ENCODE measurements at places on chromosomes 11 and 22.

GRCh38 chr22:48765595-48765994 is 1062.1 kb downstream of the BRD1 start:
- DNase-seq, result no peak
- no peak overlapping the region for H3K27ac ChIP-seq
- H3K4me1 ChIP-seq, result no peaks in the 10 kb centered on the region
- peaks cover under 1% of the 10 kb centered on the region for H3K27me3 ChIP-seq

DNA sequence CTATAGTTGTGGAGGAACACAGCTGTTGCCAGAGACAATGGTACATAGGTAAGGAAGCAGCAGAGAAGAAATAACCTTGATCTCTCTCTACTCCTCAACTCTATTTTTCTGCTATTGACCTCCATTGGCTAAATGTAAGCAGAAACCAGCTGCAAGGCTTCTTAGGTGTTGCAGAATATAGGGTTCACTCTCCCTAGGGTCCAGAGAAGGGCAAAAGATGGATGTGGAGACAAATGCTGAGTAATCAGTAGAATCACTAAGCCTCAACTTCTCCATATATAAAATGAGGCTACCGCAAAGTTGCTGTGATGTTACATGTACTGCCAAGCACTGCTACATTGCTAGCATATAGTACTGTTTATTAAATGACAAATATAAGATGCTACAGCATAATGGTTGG is 120.6 kb downstream of the PDE3B start:
- no peak overlapping the region for H3K4me3 ChIP-seq
- no peak for DNase-seq
- H3K4me1 ChIP-seq, result peaks cover 16% of the 10 kb centered on the region
- no peak overlapping the region for H3K27ac ChIP-seq

DNA sequence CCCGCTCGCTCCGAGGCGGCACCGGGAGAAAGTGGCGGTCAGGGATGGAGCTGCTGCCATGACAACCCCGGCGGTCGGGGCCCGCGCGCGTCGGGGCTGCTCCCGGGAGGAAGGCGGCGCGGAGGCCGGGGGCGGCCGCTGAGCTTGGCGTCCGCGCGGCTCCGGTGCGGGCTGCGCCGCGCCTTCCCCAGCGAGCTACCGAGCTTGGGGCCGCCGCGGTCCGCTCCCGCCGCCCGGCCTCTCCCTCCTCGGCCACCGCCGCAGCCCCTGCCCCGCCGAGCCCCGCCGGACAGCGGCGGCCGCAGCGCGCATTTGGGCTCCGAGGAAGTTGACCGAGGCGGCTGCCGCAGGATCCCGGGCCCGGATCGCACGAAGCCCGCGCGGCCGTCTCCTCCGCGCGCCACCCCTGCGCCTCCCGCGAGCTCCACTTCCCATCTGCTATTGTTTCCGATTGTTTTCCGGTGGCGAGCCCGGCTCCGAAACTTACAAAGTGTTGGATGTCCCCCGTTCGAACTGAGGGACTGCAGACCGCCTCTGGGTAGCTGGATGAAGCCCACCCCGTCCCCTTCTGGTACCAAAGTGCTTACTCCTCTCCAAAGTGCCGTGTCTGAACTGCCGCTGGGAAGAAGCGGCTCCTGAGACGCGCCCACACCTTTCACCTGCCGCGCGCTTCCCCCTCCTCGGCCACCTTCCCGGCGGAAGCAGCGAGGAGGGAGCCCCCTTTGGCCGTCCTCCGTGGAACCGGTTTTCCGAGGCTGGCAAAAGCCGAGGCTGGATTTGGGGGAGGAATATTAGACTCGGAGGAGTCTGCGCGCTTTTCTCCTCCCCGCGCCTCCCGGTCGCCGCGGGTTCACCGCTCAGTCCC is 540.3 kb downstream of the NTM start:
- no peak overlapping the region for H3K27ac ChIP-seq
- no peak overlapping the region for H3K4me3 ChIP-seq
- H3K36me3 ChIP-seq, result no peaks in the 10 kb centered on the region
- no peak for DNase-seq

DNA sequence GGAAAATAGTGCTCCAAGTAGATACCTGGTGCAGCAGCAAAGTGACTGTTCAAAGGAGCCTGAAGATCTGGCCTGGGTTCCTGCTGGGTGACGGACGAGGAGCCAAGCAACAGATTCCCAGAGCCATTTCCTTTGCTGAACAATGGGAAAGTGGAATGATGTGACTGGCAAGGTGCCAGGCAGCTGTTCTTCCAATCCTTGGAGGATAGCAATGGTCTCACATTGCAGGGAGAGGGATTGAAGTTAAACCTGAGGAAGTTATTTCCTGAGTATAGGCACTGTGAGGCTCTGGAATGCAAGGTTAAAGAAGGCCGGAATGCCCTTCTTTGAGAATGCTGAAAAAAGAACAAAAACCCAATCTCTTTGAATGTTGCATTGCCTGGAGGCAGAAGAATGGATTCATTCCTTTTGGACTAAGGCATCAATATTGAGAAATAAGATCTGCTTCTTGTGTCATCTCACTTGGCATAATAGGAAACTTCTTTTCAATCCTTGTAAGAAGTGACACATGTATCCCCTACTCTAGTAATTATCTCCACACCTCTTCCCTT is 223.8 kb downstream of the BLID start:
- H3K4me1 ChIP-seq, result no peaks in the 10 kb centered on the region
- no peaks in the 10 kb centered on the region for H3K27me3 ChIP-seq
- H3K27ac ChIP-seq, result no peak overlapping the region
- no peak for DNase-seq

- DNase-seq, result no peak
- no peaks in the 10 kb centered on the region for H3K27me3 ChIP-seq
- H3K4me1 ChIP-seq, result peaks cover 44% of the 10 kb centered on the region
- peak overlapping the region; percentile 65 for H3K27ac ChIP-seq
- H3K36me3 ChIP-seq, result peaks cover 7% of the 10 kb centered on the region
Observed at GRCh38 chr22:20083157-20083890, 3.3 kb downstream of the DGCR8 start.

- no peaks in the 10 kb centered on the region for H3K4me1 ChIP-seq
- H3K27me3 ChIP-seq, result no peaks in the 10 kb centered on the region
- no peaks in the 10 kb centered on the region for H3K36me3 ChIP-seq
- H3K4me3 ChIP-seq, result no peak overlapping the region
- no peak for DNase-seq
- no peak overlapping the region for H3K27ac ChIP-seq
Observed at GRCh38 chr11:30567120-30567519, 19.0 kb downstream of the MPPED2 start.

GRCh38 chr22:50169181-50169759 is 1.3 kb upstream of the PANX2 start:
- DNase-seq, result no peak
- peak overlapping the region; percentile 85 for H3K4me3 ChIP-seq
- H3K27ac ChIP-seq, result no peak overlapping the region
- peaks cover 9% of the 10 kb centered on the region for H3K4me1 ChIP-seq

- H3K36me3 ChIP-seq, result no peaks in the 10 kb centered on the region
- H3K27me3 ChIP-seq, result peaks cover 25% of the 10 kb centered on the region
- no peak overlapping the region for H3K4me3 ChIP-seq
- H3K4me1 ChIP-seq, result peaks cover 10% of the 10 kb centered on the region
- H3K27ac ChIP-seq, result no peak overlapping the region
Observed at GRCh38 chr11:130945896-130946295, 29.6 kb upstream of the SNX19 start.

DNA sequence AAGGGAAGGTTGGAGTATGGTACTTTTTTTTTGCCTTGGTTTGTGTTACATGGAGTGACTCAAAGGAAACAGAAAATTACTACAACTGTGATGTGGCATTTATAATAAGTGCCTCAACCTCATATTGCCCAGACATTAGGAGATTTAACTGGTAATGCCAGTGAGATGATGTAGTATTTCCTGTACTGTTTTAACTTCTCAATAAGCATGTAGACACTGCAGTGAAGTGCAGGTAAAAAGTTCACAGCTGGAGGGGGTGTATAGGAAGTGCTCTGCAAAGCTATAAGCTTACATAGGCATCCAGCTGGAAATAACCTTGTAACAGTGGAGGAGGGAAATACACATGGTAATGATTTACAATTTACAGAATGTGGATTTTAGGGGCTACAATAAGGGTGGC is 138.2 kb upstream of the MTMR2 start:
- no peaks in the 10 kb centered on the region for H3K27me3 ChIP-seq
- no peak for DNase-seq
- H3K27ac ChIP-seq, result peak overlapping the region; percentile 91

GRCh38 chr11:11250470-11250869 is 102.6 kb downstream of the CSNK2A3 start:
- H3K27me3 ChIP-seq, result peaks cover 32% of the 10 kb centered on the region
- DNase-seq, result no peak
- H3K36me3 ChIP-seq, result no peaks in the 10 kb centered on the region
- H3K27ac ChIP-seq, result no peak overlapping the region
- H3K4me3 ChIP-seq, result no peak overlapping the region

GRCh38 chr22:22111267-22111751 is 128.7 kb upstream of the TOP3B start:
- H3K4me3 ChIP-seq, result no peak overlapping the region
- no peak for DNase-seq
- no peak overlapping the region for H3K27ac ChIP-seq
- no peaks in the 10 kb centered on the region for H3K36me3 ChIP-seq
- peaks cover 8% of the 10 kb centered on the region for H3K4me1 ChIP-seq

DNA sequence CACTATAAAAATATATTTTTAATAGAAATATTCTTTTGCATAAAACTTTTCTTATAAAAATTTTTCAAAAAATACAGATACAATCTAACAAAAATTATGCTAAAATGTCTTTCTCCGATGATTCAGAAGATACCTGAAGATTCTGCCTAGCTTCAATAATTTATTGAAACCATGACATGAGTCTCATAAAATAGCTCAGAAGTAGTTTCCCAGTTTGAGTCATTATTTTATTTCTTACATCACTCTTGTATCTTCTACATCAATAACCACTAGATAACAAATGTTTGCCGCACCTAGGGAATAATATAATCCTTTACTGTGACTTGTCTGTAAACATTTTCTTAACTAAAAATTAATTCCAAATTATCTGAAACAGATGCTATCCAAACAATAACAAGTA is 158.6 kb downstream of the FCHSD2 start:
- no peak overlapping the region for H3K4me3 ChIP-seq
- H3K36me3 ChIP-seq, result peaks cover 8% of the 10 kb centered on the region
- H3K27ac ChIP-seq, result no peak overlapping the region
- no peaks in the 10 kb centered on the region for H3K27me3 ChIP-seq
- DNase-seq, result no peak

GRCh38 chr11:80987171-80987570 is 1546.3 kb upstream of the TENM4 start:
- H3K27ac ChIP-seq, result no peak overlapping the region
- no peak overlapping the region for H3K4me3 ChIP-seq
- no peaks in the 10 kb centered on the region for H3K36me3 ChIP-seq
- no peaks in the 10 kb centered on the region for H3K4me1 ChIP-seq

DNA sequence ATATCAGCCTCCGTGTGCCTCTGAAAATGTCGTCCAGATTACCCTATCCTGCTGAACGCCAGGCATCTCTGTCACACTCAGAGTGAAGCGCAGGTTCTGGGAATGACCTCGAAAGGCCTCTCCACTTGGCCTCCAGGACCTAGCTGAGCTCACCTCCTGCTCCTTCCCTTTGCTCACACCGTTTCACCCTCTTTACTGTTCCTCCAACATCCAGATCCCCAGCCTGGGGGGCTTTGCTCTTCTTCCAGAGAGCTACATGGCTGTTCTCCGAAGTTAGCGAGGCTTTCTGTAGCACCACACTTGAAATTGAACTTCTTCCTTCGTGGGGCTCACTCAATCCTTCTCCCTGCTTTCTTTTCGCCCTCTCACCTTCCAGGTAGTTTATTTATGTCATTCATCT is 27.9 kb downstream of the GLB1L2 start:
- H3K4me3 ChIP-seq, result no peak overlapping the region
- peaks cover 3% of the 10 kb centered on the region for H3K36me3 ChIP-seq
- DNase-seq, result no peak
- peaks cover 22% of the 10 kb centered on the region for H3K27me3 ChIP-seq
- H3K27ac ChIP-seq, result peak overlapping the region; percentile 51

DNA sequence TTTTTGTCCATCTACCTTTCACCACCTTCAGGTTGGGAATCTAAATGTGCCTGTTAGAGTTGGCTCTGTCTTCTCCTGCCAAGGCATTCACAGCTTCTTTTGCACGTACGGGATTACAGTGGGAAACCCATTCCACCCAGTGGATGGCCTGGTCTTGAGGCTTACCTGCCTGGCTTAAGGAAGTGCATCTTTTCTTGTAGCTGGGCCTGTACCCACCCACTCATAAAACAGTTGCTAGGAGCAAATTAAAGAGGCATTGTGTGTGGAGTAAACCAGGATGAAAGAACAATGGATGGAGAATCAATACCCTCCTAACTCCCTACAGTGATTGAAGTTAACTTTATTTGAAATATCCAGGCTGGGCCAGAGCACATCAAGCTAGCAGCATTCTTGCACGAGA is 71.6 kb downstream of the TEAD1 start:
- no peak overlapping the region for H3K4me3 ChIP-seq
- no peaks in the 10 kb centered on the region for H3K4me1 ChIP-seq
- H3K36me3 ChIP-seq, result no peaks in the 10 kb centered on the region
- no peak overlapping the region for H3K27ac ChIP-seq
- no peak for DNase-seq
- H3K27me3 ChIP-seq, result peaks cover 46% of the 10 kb centered on the region

DNA sequence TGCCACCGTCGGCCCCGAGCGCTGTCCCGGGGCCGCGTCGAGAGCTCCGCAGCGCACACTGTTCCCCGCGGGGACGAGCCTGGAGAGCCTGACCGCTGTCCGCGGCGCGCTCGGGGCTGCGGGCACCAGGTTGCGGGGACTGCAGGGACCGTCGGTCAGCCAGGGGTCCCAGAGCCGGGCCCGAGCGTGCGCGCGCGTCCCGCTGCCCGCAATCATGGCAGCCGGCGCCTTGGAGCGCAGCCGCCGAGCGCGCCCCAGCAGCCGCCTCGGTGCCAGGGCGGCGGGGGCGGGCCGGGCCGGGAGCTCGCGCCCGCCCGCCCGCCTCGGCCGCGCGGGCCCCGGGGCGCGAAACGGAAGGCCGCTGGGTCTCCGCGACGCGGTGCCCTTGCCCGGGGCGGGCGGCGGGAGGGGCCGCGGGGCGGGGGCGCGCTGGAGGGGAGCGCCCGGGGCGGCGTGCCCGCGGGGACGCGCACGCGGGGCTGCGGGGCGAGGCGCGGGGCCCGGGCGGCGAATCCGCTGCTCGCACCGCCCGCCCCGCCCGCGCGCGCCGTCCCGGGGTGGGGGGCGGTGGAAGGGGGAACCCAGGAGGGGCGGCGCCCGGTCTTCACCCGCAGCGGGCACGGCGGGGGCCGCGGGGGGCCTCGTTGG is 79.4 kb upstream of the PPARA start:
- H3K4me1 ChIP-seq, result peaks cover 29% of the 10 kb centered on the region
- peak overlapping the region; percentile 88 for H3K4me3 ChIP-seq
- peak overlapping the region; percentile 51 for H3K27ac ChIP-seq
- H3K27me3 ChIP-seq, result no peaks in the 10 kb centered on the region
- H3K36me3 ChIP-seq, result no peaks in the 10 kb centered on the region

Measured in T-helper 17 cell (primary cell).